GM12878 (cell line): ENCODE measurements at places on chromosomes 12 and 14. TPM values are rescaled to one million over a fixed set of nuclear protein-coding genes. Genes with fewer than 3 reads are reported as not detected.

GRCh38 chr12:981176-981828 is 9.7 kb upstream of the ERC1 start:
- H3K4me1 ChIP-seq: 0 out of 2 replicates have a peak, but pooled peaks cover 2% of the 10 kb centered on the region
- DNase-seq: no peak
- H3K4me3 ChIP-seq: no peak overlapping the region
- H3K27me3 ChIP-seq: 0 out of 2 replicates have a peak, but pooled peaks cover 3% of the 10 kb centered on the region
- H3K27ac ChIP-seq: no peak overlapping the region

DNA sequence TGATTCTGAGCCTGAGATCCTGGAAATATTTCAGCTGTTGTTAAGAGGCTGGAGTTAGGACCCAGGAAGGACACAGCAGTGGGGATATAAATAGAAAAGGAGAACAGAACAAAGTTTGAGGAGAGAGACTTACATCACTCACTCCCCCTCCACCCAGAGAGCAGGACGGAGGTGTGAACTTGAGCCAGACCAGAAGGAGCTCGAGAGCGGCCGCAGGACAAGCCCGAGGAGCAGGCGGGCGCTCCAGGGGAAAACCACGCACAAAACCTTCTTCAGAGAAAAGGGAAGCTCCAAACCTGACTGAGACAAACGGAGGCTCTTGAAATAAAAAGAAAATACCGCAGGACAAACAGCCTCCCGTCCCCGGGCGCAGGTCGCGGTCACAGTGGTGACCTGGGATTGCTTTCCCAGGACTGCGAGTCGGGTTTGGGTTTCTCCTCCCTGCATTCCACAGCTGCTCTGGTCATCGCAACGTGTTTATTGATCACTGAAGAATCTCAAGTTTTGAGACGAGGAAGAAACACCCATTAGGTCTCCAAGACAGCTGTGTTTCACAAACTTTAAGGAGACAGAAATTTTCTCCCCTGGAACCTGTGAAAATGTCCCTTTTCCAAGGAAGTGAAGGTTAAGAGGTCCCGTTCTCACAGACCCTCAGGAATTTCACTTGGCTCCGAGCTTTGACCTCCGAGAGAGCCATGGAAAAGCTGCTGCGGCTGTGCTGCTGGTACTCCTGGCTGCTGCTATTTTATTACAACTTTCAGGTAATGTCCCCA is at the start of gene ADGRD1:
Gene ADGRD1, plus strand, starts transcription at position 137 of the 773 bp plus-strand sequence. Its CDS starts 559 bp downstream, at position 696.
- no peak within 1 kb of the TSS for H3K27ac ChIP-seq
- H3K27me3 ChIP-seq: no peaks in the 10 kb centered on the region
- no peak for DNase-seq
- H3K4me1 ChIP-seq: peaks cover 4% of the 10 kb centered on the region; the same call in 1 of the 2 replicates

DNA sequence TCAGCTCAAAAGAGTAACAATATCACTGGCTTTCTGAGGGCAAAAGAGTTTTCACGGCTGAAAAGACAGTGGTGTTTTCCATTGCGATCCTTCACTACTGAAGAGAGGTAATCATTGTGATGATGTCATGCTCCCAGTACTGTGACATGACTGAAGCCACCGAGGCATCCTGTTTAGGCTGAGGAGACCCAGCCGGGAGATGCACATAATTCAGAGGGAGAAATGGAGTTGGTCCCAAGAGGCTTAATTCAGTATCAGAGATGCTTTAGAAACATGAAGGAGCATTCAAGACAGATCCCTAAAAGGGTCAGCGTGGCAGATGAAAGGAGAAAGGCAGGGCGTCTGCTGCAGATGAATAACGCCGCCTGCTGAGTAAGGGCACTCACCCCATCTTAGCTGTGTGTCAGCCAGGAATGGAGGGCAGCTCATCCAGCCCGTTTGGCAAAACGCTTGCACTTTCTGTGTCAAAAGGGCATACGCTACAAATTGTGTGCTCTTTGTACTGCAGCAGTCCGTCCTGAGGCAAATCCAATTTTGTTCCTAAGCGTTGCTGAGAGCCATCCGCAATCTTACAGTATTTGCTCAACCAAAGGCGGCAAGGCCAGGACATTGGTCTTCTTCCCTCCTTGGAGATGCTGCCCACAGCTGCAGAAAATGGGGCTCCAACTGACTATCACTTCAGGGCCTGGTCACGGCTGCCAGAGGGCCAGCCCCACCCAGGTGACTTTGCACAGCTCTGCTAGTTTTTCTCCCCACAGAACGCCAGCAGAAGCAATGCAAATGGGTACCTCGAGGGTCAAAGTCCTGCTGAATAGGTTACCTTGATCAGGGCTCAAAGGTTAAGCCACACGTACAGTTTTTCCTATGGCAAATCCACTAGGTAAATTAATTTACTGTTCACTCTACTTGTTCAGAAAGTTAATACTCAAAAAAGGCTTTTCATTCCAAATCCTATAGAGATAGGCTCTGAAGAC is 23.5 kb downstream of the CCDC92 start:
- H3K27ac ChIP-seq: no peak overlapping the region
- no peaks in the 10 kb centered on the region for H3K36me3 ChIP-seq
- no peaks in the 10 kb centered on the region for H3K4me1 ChIP-seq
- DNase-seq: no peak
- no peak overlapping the region for H3K4me3 ChIP-seq

- DNase-seq: no peak
- peaks cover 14% of the 10 kb centered on the region for H3K27me3 ChIP-seq
- no peak overlapping the region for H3K27ac ChIP-seq
These were observed 9.8 kb upstream of the SIX1 start for GRCh38 chr14:60658909-60659585.

GRCh38 chr12:33605757-33606156 is 166.1 kb upstream of the SYT10 start:
- no peak for DNase-seq
- H3K4me3 ChIP-seq: no peak overlapping the region
- no peaks in the 10 kb centered on the region for H3K27me3 ChIP-seq
- H3K27ac ChIP-seq: no peak overlapping the region
- no peaks in the 10 kb centered on the region for H3K36me3 ChIP-seq
- H3K4me1 ChIP-seq: no peaks in the 10 kb centered on the region

- H3K4me3 ChIP-seq: no peak overlapping the region
- DNase-seq: peak; percentile 4
- H3K36me3 ChIP-seq: no peaks in the 10 kb centered on the region
- H3K4me1 ChIP-seq: no peaks in the 10 kb centered on the region
- H3K27me3 ChIP-seq: no peaks in the 10 kb centered on the region
- no peak overlapping the region for H3K27ac ChIP-seq
These were observed 14.0 kb downstream of the SMCO2 start for GRCh38 chr12:27460471-27460978.

DNA sequence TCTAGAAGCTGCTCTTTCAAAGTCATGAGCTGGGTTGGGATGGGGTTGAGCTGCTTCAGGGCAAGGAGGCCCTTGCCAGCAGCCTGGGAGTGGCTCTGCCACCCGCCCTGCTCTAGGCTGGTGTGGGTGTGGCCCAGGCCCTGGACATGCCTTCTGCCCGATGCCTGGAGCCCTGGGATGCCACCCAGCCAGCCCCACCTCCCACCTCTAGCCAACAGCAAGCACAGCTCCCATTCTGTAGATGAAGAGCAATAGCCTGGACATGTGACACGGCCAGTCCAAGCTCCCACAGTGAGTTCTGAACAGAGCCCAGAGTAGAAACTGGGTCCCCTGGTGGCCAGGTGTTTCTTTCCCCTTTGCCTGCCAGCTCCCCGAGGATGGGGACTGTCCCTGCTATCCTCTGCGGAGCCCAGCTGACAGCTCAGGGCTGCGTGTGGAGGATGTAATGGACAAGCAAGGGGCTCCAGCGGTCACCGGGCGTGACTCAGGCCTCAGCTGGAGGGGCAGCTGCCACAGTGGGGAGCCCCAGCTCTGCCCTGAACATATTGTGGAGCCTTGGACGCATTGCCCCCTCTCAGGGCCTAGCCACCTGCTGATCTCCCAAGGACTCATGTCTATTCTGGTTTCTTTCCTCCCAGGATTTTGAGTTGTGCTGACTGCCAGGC is 165.2 kb downstream of the TSPAN9 start:
- DNase-seq: no peak
- H3K27me3 ChIP-seq: peaks cover 4% of the 10 kb centered on the region
- H3K4me1 ChIP-seq: no peaks in the 10 kb centered on the region
- no peaks in the 10 kb centered on the region for H3K36me3 ChIP-seq
- H3K4me3 ChIP-seq: no peak overlapping the region
- no peak overlapping the region for H3K27ac ChIP-seq

DNA sequence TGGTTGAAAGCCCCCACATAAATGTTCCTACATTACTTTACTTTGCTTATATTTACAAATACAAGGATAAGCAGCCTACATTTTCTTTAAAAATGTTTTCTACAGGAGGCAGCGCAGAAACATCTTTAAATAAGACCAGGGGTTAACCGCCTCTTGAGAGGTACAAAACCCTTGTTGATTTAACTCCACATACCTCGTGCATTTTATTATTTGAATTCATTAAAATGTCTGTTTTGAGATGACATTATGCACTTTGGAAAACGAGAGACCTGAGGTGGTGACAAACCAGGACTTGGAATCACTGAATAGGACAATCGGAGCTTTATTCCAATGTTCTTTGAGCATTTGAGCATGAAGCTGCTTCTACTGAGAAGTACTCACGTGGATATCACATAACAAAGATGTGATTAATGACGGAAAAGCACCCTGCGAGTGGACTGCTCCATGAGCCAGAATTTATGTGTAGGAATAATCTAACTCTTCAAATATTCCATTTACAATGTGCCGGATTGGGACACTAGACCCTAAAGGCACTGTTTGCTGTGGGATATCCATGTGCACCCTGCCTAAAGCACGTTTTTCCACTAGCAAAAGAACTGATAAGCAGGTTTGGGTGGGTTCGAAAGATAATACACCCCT is 746 bp upstream of the DUSP16 start:
- H3K36me3 ChIP-seq: no peaks in the 10 kb centered on the region
- no peaks in the 10 kb centered on the region for H3K27me3 ChIP-seq
- H3K27ac ChIP-seq: peak overlapping the region; percentile 88
- no peak for DNase-seq
- H3K4me1 ChIP-seq: peaks cover 13% of the 10 kb centered on the region

- H3K27ac ChIP-seq: no peak overlapping the region
- no peak for DNase-seq
- no peaks in the 10 kb centered on the region for H3K27me3 ChIP-seq
- H3K4me3 ChIP-seq: no peak overlapping the region
- H3K4me1 ChIP-seq: no peaks in the 10 kb centered on the region
These were observed 21.3 kb downstream of the PRKD1 start for GRCh38 chr14:29906256-29906870.

GRCh38 chr14:24680516-24680915 is 46.5 kb upstream of the GZMB start:
- DNase-seq: no peak
- no peaks in the 10 kb centered on the region for H3K27me3 ChIP-seq
- no peak overlapping the region for H3K27ac ChIP-seq
- H3K4me3 ChIP-seq: no peak overlapping the region
- no peaks in the 10 kb centered on the region for H3K4me1 ChIP-seq
- no peaks in the 10 kb centered on the region for H3K36me3 ChIP-seq

DNA sequence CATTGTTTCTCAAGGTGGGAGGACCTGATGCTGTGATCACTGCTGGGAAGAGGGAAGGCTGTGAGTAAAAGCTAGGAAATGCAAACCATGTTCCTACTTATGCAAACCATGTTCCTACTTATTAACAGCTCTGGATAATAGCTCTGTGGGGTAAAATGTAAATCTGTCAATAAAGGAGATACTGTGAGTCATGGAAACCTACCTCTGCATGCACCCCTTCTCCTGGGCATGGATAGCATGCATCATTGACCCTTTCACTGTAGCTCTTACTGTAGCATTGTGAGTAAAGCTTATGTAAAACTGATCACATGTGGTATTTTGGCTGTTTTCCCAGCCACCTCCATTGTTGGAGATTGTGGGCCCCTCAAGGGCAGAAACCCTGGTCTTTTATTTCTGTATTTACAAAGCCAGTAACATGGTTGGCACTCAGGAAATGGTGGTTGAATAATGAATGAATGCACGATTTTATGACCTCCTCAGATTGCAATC is 253.7 kb downstream of the GRIN2B start:
- H3K4me3 ChIP-seq: no peak overlapping the region
- H3K4me1 ChIP-seq: no peaks in the 10 kb centered on the region
- DNase-seq: no peak
- H3K36me3 ChIP-seq: no peaks in the 10 kb centered on the region
- H3K27ac ChIP-seq: no peak overlapping the region
- H3K27me3 ChIP-seq: no peaks in the 10 kb centered on the region

GRCh38 chr14:61190341-61190740 is 90.8 kb downstream of the TMEM30B start:
- H3K27ac ChIP-seq: no peak overlapping the region
- no peaks in the 10 kb centered on the region for H3K4me1 ChIP-seq
- peaks cover 3% of the 10 kb centered on the region for H3K27me3 ChIP-seq
- H3K36me3 ChIP-seq: no peaks in the 10 kb centered on the region
- no peak overlapping the region for H3K4me3 ChIP-seq

GRCh38 chr14:44988694-44989093 is 26.7 kb downstream of the TOGARAM1 start:
- no peak overlapping the region for H3K27ac ChIP-seq
- H3K4me1 ChIP-seq: no peaks in the 10 kb centered on the region
- DNase-seq: no peak
- no peak overlapping the region for H3K4me3 ChIP-seq
- peaks cover 4% of the 10 kb centered on the region; the same call in 1 of the 2 replicates for H3K36me3 ChIP-seq

DNA sequence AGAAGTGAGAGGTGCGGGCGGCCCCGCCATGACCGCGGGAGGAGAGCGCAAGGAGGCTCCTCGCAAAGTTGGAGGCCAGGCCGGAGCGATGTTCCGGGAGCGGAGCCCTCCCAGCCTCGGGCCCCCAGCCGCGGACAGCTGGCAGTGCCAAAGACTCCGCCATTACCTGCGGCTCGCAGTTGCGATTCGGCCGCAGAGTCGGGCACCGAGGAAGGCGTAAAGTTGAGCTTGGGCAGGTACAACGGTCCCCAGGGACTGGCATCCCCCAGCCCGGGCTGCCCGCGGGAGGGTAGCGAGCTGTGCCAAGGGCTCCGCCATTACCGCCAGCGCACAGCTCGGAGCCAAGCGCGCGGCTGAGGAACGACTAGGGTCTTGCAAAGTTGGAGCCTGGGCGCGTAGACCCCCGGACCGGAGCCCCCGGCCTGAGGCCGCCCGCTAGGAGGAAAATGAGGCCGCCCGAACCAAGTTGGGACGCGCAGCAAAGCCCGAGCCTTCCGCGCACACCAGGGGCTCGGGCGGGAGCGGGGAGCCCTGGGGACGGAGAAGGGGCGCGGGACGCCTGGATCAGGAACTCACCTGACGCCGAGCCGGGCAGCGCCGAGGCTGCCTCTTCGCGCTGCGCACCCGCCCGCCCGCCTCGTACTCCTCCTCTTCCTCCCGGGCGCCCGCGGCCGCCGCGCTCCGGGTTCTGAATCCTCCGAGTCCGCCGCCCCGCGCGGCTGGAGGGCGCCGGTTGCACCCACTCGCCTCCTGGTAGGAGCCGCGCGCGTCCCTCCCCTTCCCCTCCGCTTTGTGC is 677 bp downstream of the NOS1 start:
- H3K27me3 ChIP-seq: peaks cover 5% of the 10 kb centered on the region; the same call in 1 of the 2 replicates
- H3K4me1 ChIP-seq: no peaks in the 10 kb centered on the region
- no peaks in the 10 kb centered on the region for H3K36me3 ChIP-seq
- no peak overlapping the region for H3K27ac ChIP-seq
- H3K4me3 ChIP-seq: no peak overlapping the region

ANKS1B gene
- total RNA-seq: not detected in 2 replicates

FGD4 gene
- 0.05 and 0.18 TPM in 2 replicates for total RNA-seq

CD69 gene
- total RNA-seq: 10.8 and 12.4 TPM in 2 replicates

ANO2 gene
- not detected in 2 replicates for total RNA-seq

GNG2 gene
- 103 and 107 TPM in 2 replicates for total RNA-seq

CDKN3 gene
- total RNA-seq: 54.9 and 61.8 TPM in 2 replicates

OR11H7 gene
- total RNA-seq: not detected in 2 replicates

MIS18BP1 gene
- total RNA-seq: 42.8 and 47.2 TPM in 2 replicates

AMHR2 gene
- 0.13 TPM in 1 of 2 replicates, not detected in the other for total RNA-seq
